Upper lobe of left lung (tissue), 6 donors: ENCODE measurements at places on chromosomes 2 and 18. TPM values are rescaled to one million over a fixed set of nuclear protein-coding genes. Genes with fewer than 3 reads are reported as not detected.
A peak's percentile ranks its signal among the peaks of the same experiment; 100 is the strongest.

The CYRIA gene
- 17.8 TPM for total RNA-seq

The LTBP1 gene
- 11.5 TPM for total RNA-seq

DNA sequence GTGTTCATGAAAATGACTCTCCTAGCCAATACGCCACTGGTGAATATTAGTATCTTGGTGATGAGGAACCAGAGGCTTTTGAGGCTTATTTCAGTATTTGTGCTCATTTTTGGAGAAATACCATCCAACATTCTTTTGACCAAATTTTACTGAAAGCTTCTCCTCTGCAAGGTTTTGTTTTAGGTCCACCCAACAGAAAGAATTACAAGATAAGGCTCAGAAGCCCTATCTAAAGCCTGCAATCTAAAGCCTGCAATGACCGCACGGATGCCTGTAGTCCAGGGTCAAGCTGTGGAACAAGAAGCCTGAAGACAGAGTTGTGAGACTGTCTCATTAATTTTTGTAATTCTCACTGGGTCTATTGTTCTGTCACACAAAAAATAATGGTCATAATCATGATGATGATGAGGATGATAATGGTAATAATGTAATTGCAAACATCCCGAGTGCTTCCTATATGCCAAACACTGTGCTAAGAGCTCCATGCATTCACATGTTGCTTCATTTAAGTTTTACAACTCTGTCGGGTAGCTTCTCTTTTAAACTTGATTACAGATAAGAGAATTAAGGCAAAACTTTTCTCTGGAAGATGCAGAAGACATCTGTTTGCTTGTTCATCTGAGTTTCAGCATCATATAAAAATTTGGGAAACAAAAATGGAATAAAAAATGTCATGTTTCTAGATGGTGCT lies 33.2 kb upstream of the NCOA1 start:
- H3K36me3 ChIP-seq, result no peaks in the 10 kb centered on the region
- no peak for DNase-seq
- no peaks in the 10 kb centered on the region for H3K4me1 ChIP-seq

DNA sequence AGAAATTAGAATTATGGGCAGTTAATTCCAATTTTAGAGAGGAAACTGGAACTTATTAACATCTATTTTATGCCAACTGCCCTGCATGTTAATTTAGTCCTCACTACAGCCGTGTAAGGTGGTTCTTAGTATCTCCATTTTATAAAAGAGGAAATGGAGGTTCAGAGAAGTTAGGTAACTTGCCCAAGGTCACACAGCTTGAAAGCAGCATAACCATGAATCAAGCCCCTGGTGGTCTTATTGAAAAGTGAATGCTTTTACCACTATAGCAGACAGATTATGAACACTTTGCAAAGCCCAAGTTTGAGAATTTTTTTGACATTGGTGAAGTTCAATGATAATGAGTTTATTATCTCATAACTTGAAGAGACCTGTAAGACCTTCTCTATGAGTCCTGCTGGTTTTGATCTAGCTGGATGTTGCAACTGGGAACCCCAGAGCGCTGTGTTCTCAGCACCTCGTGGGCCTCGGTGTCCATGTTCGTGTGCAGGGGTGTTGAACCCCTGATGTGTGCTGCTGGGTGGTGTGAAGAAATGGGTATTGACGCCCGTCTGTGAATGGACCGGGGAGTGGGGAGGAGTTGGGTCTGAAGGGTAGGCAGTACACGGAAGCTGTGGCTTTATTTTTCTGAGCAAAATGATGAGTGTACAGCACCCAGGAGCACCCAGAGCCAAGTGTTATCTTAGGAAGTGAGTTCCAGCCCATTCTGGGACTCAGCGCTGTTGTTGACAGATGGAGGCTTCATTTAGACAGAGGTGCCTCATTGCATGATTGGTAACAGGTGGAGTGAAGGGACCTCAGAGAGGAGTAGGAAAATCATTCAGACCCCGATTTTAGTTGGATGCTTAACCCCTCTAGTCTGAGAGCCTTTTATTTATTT lies 9.7 kb downstream of the GREB1 start:
- H3K4me3 ChIP-seq, result no peak overlapping the region
- no peak for DNase-seq
- H3K27ac ChIP-seq, result no peak overlapping the region

GRCh38 chr2:239609162-239609561 lies 208.3 kb upstream of the HDAC4 start:
- no peaks in the 10 kb centered on the region for H3K4me1 ChIP-seq
- H3K36me3 ChIP-seq, result no peaks in the 10 kb centered on the region
- no peak overlapping the region for H3K4me3 ChIP-seq
- no peaks in the 10 kb centered on the region for H3K27me3 ChIP-seq

DNA sequence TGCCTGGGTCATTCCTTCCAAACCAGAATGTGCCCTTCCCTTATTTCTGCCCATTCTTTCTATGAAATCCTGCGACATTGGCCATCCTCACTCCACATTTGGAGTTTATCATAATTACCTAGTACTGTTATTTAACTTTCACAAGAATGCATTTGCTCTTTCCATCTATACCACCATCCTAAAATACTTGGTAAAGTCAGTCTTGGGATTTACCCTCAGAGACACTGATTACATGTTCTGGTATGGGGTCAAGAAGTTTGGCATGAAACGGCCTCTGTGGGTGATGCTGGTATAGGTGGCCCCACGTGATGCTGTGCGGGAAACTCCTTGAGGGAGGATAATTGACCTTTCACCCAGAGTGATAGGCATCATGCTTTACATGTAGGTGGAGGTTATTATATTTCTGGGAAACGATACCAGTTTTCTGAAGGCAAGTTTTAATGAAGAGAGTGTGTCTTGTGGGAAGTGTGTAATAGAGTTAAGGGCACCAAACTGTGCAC lies 123.5 kb downstream of the FMNL2 start:
- no peak overlapping the region for H3K27ac ChIP-seq
- no peaks in the 10 kb centered on the region for H3K27me3 ChIP-seq
- no peak overlapping the region for H3K4me3 ChIP-seq
- no peaks in the 10 kb centered on the region for H3K36me3 ChIP-seq
- DNase-seq, result no peak

DNA sequence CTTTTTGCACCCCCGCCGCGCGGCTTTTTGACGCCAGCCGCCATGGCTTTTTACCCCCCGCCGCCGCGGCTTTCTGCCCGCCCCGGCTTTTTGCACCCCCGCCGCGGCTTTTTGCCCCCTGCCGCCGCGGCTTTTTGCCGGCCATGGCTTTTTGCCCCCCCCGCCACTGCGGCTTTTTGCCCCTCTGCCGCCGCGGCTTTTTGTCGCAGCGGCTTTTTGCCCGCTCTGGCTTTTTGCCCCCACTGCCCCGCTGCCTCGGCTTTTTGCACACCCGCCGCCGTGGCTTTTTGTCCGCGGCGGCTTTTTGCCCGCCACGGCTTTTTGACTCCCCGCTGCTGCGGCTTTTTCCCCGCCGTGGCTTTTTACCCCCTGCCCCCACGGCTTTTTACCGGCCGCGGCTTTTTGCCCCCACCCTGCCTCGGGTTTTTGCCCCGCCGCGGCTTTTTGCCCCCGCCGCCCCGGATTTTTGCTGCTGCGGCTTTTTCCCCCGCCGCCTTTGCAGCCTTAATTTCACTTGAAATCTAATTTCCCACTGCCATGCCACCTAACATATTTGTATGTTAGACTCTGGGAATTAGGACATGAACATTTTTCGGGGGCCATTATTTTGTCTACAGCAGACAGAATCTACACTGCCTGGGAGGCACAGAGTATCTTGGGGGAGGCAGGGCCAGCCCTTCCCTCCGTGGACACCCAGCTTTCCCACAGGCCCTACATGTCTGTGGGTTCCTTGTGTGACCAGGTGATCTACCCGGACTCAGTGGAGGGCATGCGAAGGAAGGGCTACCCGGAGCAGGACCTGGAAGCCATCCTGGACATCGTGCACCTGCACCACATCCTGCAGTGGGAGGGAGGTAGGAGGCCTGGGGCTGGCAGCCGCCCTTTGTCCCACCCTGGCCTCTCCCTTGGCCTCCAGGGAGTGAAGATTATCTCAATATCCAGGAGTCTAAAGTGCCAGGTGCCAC lies 3031.0 kb upstream of the TEKT4 start:
- peak; percentile 63 for DNase-seq
- H3K36me3 ChIP-seq, result no peaks in the 10 kb centered on the region
- peaks cover 6% of the 10 kb centered on the region for H3K4me1 ChIP-seq
- H3K4me3 ChIP-seq, result no peak overlapping the region

DNA sequence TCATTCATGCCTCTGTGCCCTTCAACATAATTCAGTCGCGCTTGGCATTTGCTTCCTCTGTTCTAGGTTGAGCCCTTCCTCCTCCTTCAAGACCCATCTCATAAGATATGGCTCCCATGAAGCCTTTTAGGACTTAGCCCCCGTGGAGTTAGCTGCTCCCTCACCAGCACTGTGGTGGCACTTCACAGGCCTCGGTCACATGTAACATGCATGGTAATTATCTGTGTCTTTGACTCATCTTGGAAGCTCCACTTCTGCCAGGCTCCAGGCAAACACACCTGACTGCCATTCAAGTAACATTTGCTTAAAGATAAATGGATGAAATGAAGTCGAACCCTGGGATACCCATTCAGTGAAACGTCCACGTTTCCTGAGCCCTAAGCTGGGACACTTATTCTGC lies 484.7 kb downstream of the EIPR1 start:
- H3K27me3 ChIP-seq, result no peaks in the 10 kb centered on the region
- no peak for DNase-seq
- H3K4me1 ChIP-seq, result no peaks in the 10 kb centered on the region
- no peaks in the 10 kb centered on the region for H3K36me3 ChIP-seq
- H3K27ac ChIP-seq, result no peak overlapping the region
- no peak overlapping the region for H3K4me3 ChIP-seq

GRCh38 chr2:57296795-57297517 lies 749.6 kb upstream of the VRK2 start:
- H3K4me1 ChIP-seq, result no peaks in the 10 kb centered on the region
- H3K4me3 ChIP-seq, result no peak overlapping the region
- H3K27me3 ChIP-seq, result no peaks in the 10 kb centered on the region
- DNase-seq, result no peak

DNA sequence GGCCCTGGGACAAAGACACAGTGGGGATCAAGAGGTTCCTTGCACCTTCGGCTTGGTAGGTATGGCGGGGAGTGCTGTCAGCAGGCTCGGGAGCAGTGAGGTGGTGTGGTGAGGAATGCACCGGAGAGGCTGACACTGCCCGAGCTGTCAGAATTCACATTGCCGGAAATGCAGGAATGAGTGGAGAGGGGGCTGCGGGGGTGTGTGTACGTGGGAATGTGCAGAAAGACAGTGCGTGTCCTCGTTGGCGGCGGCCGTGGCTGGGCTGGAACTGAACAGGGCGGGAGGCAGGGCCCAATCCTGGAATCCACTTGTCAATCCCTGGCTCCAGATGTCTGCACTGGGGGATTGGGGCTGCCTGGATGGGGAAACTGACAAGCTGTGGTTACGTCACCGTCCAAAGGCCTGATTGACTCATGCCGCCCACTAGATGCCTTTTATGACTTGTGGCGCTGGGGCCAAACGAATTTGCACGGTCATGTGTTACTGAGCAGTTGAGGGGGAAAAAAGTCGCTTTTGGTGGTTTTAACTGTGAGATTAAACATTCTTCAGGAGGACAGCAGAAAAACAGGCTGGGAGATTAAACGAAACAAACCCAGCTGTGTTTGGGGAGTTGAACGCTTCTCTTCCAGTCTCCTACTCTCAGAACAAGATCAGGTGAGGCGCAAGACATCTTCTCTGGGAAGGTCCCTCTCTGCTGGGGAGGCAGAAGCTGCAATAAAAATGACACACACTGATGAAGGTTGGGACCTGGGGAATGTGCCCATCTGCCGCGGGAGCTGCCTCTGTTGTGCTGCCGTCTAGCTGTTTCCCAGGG lies 189.4 kb upstream of the GLI2 start:
- H3K4me3 ChIP-seq, result no peak overlapping the region
- peaks cover 2% of the 10 kb centered on the region for H3K4me1 ChIP-seq
- DNase-seq, result peak; percentile 29
- H3K27ac ChIP-seq, result no peak overlapping the region

GRCh38 chr2:205556357-205556756 lies 125.9 kb upstream of the NRP2 start:
- H3K27me3 ChIP-seq, result no peaks in the 10 kb centered on the region
- no peaks in the 10 kb centered on the region for H3K4me1 ChIP-seq
- H3K4me3 ChIP-seq, result no peak overlapping the region

DNA sequence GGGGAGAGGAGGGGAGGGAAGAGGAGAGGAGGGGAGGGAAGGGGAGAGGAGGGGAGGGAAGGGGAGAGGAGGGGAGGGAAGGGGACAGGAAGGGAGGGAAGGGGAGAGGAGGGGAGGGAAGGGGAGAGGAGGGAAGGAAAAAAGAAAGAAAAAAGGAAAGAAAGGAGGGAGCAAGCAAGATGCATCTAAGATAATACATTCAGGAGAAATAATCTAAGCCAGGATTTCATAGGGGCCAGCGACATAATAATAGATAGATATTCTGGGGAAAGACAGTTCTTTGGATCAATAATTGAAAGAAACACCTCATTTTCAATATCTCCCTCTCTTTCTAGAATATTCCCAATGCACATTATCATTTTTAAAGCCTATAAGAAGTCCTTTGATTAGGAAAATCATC lies 328.9 kb upstream of the ID2 start:
- no peaks in the 10 kb centered on the region for H3K27me3 ChIP-seq
- no peak for DNase-seq
- H3K27ac ChIP-seq, result no peak overlapping the region
- H3K36me3 ChIP-seq, result no peaks in the 10 kb centered on the region

GRCh38 chr2:11602563-11603204 lies 67.3 kb downstream of the NTSR2 start:
- no peak overlapping the region for H3K4me3 ChIP-seq
- no peak overlapping the region for H3K27ac ChIP-seq
- DNase-seq, result no peak
- no peaks in the 10 kb centered on the region for H3K27me3 ChIP-seq

DNA sequence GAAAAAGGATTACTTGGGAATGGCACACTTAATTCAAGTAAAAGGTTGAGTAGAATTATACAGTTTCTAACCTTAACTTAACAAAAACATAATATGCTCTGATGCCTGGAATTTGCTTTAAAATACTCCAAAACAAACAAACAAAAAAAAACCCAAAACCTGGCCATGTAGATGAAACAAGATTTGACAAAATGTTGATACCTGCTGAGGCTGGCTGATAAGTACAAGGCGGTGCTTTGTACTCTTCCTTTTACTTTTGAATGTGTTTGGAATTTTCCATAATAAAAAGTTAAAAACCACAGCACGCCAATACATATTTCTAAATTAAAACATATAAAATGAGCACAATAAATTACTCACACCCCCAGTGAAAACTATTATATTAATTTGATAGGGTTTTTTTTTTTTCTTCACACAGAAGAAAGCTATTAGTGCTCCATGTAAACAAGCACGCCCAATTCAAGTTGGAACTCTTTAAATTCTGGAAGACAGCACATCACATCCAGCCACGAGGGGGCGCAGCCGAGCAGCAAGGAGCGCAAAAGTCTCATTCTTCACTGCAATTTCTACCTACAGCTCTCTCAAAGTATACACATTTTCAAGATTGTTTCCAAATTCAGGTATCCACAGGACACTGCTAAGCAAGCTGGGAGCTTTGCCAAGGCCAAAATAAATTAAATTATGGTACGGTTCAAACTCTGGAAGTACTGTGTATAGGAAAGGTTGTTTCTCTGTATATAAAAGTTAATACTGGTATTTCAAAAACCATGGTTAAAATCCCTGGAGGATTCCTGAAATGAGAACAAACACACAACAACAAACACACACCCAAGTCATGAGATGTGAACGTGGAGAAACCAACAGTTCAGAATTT lies 7.5 kb downstream of the SERTAD2 start:
- H3K4me1 ChIP-seq, result peaks cover 46% of the 10 kb centered on the region
- peak; percentile 92 for DNase-seq
- no peak overlapping the region for H3K4me3 ChIP-seq
- H3K27me3 ChIP-seq, result no peaks in the 10 kb centered on the region
- H3K27ac ChIP-seq, result peak overlapping the region; percentile 86

GRCh38 chr2:200397785-200398184 lies 91.3 kb downstream of the SPATS2L start:
- DNase-seq, result no peak
- no peaks in the 10 kb centered on the region for H3K36me3 ChIP-seq
- no peaks in the 10 kb centered on the region for H3K27me3 ChIP-seq
- H3K27ac ChIP-seq, result no peak overlapping the region
- H3K4me3 ChIP-seq, result no peak overlapping the region
- no peaks in the 10 kb centered on the region for H3K4me1 ChIP-seq
